ENCODE measurements at places on chromosomes 6 and 20.

GRCh38 chr6:36688063-36688738 is 9.4 kb upstream of the RAB44 start:
- ATAC-seq = no peak

GRCh38 chr6:6997263-6998193 is 110.2 kb upstream of the RREB1 start:
- no peak for ATAC-seq

DNA sequence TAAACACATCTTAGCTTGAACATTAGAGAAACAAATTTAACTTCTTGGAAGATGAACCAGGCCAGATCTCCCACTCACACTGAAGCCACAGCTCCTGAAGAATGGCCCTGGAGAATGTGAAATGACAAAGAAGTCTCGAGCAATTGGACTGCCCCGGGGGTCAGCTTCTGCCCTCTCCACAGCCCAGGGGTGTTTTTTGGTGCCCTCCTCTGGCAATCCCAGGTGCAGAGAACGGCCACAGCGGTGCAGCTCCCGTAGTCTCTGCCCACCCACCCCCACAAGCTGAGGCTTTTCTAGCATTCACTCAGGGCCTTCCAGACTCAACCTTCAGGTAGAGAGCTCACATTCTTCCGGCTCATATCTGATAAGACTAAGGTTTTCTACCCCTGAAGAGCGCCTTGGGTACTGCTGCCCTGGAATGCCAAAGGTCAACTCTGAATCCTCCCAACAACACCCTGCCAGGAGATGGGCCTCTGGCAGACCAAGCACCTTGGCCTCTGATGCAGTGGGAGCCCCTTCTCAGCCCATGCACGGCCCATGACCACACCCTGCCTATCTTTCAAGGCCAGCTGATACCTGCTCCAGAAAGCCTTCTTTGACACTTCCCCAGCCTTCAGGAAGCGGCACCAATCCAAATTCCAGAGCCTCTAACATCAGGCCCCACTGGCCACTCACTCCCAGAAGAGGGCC is 208.3 kb downstream of the SYNDIG1 start:
- ATAC-seq = no peak

DNA sequence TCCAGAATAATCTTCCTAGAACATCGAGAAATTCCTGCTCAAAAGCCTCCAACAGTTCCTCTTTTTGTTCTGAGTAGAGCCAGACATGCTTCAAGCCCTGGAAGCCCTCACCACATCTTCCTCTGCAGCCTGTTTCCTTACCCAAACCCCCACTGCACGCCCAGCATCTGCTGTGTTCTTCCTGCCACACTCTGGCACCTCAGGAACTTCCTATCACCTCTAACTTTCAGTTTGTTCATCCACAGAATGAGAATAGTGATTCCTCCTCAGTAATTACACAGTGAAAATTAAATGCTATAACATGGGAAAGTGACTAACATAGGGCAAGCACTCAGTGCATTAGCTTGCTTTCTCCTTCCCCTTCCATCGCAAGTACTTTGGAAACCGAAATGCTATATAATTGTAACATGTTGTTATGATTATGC is 26.3 kb downstream of the C6orf89 start:
- peak; percentile 25 for ATAC-seq

- no peak for ATAC-seq
Measured at GRCh38 chr20:64093013-64093503, 8.9 kb upstream of the LKAAEAR1 start.

DNA sequence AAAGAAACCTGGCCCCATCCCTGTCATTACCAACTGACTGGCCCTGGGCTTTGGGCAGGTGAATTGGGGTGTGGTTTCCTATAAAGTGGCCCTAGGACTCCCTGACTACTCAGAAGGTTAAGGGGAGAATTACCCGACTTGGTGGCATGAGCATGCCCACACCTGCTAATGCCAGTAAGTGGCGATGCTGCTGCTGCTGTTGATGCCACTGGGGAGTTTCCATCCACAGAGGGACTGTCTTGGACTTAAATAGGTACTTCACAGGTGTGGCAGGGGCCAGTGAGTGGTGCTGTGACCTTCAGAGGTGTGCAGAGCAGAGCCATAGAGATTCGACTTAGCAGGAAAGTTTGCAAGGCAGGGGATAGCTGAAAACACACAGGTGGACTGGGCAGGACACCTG is 32.6 kb upstream of the MDFI start:
- ATAC-seq = no peak

DNA sequence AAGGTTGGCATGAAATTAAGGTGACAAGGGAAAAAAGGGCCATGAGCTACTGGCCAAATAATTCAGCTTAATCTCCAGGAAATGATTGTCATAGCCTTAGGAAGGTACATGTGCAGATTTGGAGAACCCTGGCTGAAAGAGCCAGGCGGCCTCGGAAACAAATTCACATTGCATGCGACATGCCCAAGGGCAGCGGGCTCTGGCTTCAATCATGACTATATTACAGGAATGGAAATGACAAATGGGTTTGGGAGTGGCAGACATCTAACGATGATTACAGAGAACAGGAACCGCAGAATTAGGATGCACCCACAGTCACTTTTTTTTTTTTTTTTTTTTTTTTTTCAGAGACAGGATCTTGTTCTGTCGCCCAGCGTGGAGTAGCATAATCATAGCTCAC is 112.4 kb upstream of the SALL4 start:
- ATAC-seq = no peak

GRCh38 chr20:17867131-17867925 is 101.3 kb downstream of the SNX5 start:
- ATAC-seq = no peak

DNA sequence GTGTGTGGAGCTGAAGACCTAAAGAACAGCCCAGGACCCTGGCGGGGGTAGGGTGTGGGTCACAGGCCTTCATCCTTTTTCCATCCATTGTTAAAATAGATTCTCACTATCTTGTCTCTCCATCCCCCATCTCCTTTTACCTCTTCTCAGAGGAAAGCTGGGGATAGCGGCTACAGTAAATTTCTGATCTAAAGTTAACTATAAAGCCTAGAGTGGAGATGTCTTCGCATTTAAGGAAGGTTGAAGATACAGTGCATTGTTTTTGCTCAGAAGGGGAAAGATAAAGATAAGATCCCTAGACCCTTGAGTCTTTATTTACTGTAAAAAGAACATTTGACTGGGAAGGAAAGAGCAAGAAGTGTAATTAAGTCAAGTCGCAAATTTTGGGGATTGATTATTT is 8.6 kb downstream of the FOXA2 start:
- ATAC-seq = no peak

All from activated CD4-positive, CD25-positive, alpha-beta regulatory T cell treated with anti-CD3 and anti-CD28 coated beads, Interleukin-2, amount 50 U/mL, for 24 hours (primary cell).